Uterus (tissue), 4 donors: ENCODE measurements at places on chromosomes 7 and 10. TPM values are rescaled to one million over a fixed set of nuclear protein-coding genes. Genes with fewer than 3 reads are reported as not detected.

The GJD4 gene
- total RNA-seq, result not detected

DNA sequence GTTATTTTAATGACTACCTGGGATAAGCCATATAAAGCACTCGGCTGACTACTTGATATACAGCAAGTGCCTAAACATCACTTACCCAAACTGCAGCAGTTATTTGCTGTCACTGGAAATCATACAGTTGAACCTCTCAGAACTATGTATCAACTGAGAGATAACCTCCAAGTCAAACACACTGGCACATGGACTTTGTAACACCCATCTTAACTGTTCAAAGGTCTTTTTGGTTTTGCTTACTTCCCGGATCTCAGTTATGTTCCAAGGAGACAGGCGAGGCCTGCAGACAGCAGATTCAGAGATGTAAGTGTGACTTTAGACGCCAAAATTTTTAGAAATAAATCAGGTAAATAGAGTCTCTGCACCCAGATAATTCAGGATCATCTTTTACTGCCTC is 34.6 kb upstream of the DAGLB start:
- no peaks in the 10 kb centered on the region for H3K27me3 ChIP-seq
- H3K4me3 ChIP-seq, result peak overlapping the region; percentile 98
- H3K36me3 ChIP-seq, result no peaks in the 10 kb centered on the region

The PTPRE gene
- 18.9 TPM for total RNA-seq

- H3K27me3 ChIP-seq, result no peaks in the 10 kb centered on the region
- H3K36me3 ChIP-seq, result no peaks in the 10 kb centered on the region
- no peak overlapping the region for H3K27ac ChIP-seq
Measured at GRCh38 chr7:36854652-36855051, 130.4 kb upstream of the AOAH start.

DNA sequence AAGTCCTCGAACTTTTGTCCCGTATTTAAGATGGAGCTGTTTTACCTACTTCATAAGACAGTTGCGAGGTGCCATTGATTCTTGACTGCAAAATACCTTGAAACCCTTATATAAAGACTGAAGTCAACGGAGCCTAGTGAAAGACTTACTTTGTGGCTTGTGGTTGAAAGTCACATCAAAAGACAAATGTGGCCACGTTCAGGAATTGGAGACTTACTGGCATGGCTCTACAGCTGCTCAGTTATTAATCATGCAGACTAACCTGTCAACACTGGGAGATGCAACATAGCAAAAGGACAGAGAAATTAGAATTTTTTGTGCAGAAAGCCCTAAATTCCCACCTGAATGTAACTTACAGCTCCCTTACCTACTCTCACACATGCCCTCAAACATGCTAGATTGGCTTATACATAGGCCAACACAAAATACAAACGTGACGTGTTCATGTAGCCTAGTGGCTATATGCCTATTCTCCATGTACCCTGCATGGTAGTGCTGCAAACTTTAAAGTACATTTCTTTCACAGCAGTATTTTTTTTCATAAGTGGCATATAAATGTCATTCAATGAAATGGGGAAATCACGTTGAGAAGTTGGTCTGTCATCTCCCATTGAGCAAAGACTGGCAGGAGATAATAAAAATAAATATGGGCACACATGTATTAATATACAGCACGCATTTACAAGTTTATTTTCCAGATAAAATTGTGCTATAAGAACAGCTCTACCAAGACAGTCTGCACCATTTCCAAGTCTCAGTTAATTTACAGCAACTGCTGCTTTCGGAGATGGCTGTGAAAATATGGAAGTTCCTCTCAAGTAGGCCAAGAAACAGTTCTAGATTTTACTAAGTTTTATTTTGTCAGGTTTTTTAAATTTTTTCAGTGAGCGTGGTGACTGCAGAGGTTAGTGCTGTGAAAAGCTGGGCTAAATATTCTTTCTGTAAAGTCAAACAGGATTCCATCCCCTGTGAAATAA is 170.4 kb upstream of the C7orf33 start:
- DNase-seq, result no peak
- no peaks in the 10 kb centered on the region for H3K36me3 ChIP-seq
- H3K27ac ChIP-seq, result no peak overlapping the region
- H3K4me3 ChIP-seq, result no peak overlapping the region
